NCI-H524 treated with DMSO at 0.1 percent for 48 hours (cell line): ENCODE measurements at places on chromosomes 16 and 17.

GRCh38 chr17:55190748-55191147, 74.0 kb upstream of the HLF start:
- no peak for DNase-seq

- no peak for DNase-seq
These were observed 264.7 kb downstream of the ENGASE start for GRCh38 chr17:79339321-79339720.

- no peak for DNase-seq
These were observed 42.4 kb upstream of the NF1 start for GRCh38 chr17:31052187-31052889.

DNA sequence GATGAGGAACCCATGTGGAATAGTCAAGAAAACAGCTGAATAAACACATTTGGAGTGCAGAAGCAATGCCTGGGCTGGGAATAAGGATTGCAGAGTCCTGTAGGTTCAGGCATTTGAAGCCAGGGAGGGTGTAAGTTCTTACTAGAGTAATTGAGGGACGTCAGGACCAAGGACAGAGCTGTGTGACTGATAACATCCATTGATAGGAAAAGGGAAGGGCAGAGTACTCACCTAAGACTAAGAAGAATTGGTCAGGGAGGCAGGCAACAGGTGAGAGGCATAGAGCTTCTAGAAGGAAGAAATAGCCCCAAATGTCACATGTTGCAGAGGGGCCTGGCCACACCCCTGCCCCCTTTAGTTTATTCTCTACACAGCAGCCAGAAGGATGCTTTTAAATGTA, 79.8 kb upstream of the TMEM132E start:
- DNase-seq, result no peak

GRCh38 chr16:13402601-13403000, 501.2 kb downstream of the SHISA9 start:
- no peak for DNase-seq

GRCh38 chr16:17989255-17989654, 347.3 kb downstream of the NPIPA8 start:
- DNase-seq, result no peak

GRCh38 chr17:17042851-17043460, 699 bp downstream of the MPRIP start:
- DNase-seq, result no peak

- no peak for DNase-seq
These were observed 26.9 kb downstream of the GPRC5B start for GRCh38 chr16:19857593-19858339.

DNA sequence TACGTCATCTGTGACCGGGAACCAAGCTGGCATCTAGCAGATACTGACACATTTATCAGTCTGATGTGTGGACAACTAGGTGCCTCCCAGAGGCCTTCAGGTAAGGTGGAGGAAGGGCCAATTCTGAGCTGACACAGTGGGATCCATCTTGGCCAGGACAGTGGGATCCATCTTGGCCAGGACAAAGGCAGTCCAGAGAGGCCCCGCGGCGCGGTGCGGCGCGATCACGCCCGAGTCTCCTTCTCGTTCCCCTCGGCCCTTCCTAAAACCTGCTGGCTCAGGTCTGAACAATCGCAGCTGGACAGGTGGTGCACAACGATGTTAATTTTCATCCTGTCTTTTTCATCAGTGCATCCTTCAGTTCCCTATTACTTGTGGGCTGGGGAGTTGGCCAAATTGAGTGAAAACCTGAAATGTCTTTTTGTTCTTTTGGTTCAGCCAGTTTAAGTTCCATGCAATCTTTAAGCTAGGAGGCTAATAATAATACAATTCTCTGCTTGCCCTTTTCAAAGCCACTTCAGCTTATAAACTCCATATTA, 486 bp upstream of the WSB1 start:
- no peak for DNase-seq

GRCh38 chr17:54007855-54008254, 185.1 kb downstream of the KIF2B start:
- no peak for DNase-seq

DNA sequence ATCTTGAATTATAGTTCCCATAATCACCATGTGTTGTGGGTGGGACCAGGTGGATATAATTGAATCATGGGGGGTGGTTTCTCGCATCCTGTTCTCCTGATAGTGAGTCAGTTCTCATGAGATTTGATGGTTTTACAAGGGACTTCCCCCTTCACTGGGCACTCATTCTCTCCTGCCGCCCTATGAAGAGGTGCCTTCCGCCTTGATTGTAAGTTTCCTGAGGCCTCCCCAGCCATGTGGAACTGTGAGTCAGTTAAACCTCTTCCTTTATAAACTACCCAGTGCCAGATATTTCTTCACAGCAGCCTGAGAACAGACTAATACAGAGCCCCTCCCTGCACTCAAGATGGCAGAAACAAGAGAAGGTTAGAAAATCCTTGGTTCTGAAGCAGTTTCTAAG, 26.4 kb downstream of the LDAF1 start:
- DNase-seq, result no peak

DNA sequence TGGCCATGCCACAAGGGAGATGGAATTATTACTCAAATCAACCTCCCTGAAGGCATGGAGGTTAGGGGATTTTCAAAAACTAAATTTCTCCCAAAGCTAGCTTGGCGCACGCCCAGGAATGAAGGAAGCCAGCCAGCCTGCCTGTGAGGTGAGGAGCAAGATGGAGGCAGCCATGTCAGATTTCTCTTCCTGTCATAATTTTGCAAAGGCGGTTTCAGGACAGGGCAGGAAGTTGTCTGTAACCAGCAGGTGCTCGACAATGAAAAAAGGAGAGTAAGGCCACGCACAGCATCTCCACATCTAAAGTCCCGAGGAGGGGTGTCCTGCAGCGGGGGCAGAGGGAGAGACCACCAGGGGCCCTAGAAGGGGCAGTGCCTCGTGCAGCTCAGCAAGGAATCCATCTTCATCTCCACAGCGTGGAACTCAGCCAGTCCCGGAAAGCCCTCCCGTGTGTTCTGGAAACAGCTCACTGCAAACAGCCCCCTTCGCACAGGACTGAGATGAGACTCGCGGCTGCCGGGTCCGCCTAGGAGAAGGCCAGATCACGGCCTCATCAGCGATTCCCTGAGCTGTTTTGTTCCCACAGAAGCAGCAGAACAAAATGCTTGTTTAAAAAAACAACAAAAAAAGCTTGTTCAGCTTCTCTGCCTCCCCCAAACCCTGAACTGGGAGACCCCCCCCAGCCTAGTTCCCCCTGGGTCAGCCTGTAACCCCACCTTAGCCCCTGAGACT, 47.8 kb downstream of the SLC7A5 start:
- no peak for DNase-seq

DNA sequence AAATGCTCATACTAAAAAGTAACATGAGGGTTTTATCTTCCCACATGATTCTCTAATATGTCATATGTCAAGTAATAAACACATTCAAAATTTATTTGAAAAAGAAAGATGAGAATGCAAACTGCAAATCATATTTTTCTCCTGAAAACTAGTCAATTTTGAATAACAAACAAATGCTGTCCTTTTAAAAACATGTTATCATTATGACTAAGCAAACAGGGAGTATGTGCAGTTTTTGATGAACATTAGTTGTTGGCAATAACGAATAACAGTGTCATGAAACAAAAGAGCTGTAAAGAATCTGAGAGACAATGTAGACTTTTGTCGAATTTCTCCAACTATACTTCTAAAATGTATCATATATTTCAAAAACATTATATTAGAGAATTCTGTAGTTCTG, 34.8 kb downstream of the RPGRIP1L start:
- no peak for DNase-seq

- no peak for DNase-seq
These were observed 5.3 kb downstream of the NEURL4 start for GRCh38 chr17:7323731-7324437.

GRCh38 chr17:73000832-73001231, 91.7 kb downstream of the SLC39A11 start:
- no peak for DNase-seq

- peak; percentile 50 for DNase-seq
These were observed 5.5 kb downstream of the SLC13A2 start for GRCh38 chr17:28478712-28479615.

- DNase-seq, result no peak
These were observed 713 bp downstream of the RHOT2 start for GRCh38 chr16:668519-669171.

DNA sequence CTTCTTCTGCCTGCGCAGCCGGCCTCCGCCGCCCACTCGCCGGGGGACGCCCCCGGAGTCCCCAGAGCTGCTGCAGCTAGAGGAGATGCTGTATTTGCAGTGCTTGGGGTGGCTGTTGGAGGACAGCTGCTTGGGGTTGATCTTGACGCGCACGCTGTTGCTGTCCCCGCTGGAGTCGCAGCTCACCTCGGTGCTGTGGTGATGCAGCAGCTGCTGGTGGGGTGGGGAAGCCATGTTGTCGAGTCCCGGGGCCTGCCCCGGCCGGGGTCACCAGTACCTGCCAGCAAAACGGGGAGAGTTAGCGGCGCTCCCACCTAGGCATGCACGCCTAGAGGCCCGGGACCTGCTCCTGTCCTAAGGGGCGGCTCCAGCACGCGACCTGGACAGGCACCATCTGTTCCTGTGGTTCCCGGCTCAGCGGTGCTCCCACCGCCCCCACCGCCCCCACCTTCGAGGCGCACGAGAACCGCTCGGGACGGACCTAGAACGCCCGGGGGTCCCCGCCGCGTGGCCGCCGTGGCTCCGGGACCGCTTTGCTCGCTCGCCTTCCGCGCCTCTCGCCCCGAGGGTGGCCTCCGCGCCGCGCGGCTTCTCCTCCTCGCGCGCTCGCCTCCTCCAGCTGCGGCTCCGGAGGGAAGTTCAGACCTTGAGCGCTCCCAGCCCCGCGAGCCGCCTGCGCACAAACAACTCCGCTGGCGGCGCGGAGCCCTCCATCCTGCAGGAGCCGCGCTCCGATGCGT, 863 bp downstream of the ADCY9 start:
- no peak for DNase-seq

- no peak for DNase-seq
These were observed 26.8 kb upstream of the TMEM220 start for GRCh38 chr17:10756619-10757018.

- no peak for DNase-seq
These were observed 2.7 kb downstream of the ASGR2 start for GRCh38 chr17:7111784-7112509.

GRCh38 chr17:56786989-56787482, 46.7 kb downstream of the C17orf67 start:
- DNase-seq, result no peak

DNA sequence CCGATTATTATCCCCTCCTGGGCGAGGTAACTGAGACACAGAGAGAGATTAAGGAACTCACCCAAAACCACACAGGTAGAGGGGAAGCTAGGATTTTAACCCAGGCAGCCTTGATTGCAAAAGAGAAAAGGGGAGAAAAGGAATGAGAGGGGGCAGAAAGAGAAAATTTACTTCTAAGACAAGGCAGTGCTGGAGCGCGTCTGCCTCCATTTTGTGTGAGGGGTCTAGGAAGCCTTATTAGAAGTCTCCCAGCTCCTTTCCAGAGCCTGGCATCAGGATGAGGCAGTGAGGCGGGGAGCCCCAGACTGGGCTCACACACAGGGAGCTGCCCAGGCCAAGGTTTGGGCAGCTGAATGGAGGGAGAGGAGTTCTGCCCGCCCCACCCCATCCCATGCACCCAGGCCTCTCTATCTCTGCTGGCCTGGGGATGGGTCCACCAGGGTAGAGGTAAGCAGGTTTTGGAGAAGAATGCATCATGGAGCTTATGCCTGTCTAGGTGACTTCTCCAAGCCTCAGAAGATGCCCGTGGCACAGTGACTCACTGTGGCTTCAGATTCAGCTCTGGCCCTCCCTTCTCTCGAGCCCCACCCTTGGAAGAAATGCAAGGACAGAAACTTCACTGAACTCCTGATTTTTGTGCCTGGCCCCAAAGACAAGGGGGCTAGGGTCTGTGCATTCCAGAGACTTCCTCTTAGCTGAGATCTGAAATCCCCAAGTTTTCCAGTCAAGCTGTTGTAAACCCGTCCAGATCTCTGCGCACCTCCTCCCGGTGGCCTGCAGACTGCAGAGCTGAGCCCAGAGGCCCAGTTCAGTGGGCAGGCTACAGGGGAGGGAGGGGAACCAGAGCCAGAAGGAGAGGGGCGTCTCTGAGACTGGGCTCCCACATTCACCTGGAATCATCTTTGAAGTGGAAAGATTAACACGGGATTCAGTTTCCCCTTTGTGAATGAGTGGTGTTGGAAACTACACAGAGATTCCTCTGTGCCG, 95.1 kb upstream of the CDH5 start:
- DNase-seq, result no peak

DNA sequence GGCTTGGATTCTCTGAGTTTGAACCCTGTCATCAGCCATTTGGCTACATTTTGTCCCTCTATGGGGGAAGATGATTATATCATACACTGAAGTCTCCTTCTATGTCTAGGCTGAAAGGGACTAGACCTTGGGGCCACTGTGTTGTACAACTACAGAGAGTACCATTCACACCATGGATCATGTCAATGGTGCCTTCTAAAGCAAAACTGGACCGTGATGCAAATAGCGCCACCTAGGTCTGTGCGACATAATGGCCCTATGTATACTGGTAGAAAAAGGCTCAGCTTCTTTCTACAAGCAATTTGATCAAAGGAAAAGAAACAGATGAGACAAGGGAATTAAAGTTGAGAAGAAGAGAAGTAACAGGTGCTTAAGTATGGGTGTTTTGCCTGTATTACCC, 100.7 kb downstream of the LYRM1 start:
- DNase-seq, result no peak

DNA sequence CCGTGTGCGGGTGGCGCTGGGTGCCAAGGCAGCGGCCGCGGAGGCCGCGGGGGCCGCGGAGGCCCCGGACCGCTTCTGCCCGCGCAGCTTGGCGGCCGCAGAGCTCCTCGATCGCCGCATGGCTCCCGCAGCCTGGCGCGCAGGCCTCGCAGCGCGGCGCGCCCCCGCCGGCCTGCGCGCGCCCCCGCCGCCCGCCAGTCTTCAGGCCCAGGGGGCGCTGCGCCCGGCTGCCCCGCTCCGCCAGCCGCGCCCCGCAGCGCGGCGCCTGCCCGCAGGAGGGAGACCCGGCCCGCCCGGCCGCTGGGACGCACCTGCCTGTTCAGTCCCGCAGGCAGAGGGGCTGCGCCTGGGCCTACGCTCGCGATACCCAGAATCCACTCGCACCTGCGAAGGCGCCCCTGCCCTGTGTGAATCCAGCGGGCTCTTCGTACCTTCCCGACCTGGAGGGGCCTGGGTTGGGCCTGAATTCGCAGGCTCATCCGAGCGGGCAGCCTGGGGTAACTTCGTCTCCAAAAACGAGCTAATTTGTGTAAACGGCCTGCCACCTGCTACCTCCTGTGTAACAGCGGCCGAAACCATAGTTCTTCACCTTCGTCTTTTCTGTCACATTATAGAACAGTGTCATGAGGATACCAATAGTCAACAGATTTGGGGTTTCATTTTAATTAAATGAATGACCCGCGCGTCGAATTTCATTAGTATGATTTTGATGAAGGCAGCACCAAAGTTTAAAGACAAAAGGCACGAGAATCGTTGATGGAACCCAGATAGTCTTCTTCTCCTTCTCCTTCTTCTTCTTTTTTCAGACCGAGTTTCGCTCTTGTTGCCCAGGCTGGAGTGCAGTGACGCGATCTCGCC, at the start of gene CENPV:
CENPV (minus strand) TSS at position 153 of the 858 bp plus-strand sequence; CDS start at position 120, 33 bp downstream.
- DNase-seq, result no peak
